T1000 (cell line): ENCODE measurements at places on chromosomes 4 and X.
A peak's percentile ranks its signal among the peaks of the same experiment; 100 is the strongest.

DNA sequence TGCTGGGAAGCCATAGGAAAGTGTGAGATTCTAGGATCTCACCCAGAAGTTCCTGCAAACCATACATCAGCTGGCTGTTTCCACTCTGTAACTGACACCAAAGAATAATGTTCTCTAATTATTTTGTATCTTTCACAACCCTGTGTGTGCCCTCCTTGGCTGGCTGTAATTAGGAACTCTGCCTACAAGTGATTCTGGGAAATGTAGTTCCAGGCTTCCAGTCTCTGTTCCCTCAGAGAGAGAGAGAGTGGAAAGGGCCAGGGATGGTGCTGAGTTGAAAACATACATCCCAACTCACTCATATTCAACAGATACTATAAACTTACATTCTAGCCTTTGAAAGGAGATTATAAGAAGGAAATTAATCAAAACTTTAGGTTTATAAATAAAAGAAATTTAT is 57.5 kb upstream of the C1QTNF7 start:
- no peak for DNase-seq

DNA sequence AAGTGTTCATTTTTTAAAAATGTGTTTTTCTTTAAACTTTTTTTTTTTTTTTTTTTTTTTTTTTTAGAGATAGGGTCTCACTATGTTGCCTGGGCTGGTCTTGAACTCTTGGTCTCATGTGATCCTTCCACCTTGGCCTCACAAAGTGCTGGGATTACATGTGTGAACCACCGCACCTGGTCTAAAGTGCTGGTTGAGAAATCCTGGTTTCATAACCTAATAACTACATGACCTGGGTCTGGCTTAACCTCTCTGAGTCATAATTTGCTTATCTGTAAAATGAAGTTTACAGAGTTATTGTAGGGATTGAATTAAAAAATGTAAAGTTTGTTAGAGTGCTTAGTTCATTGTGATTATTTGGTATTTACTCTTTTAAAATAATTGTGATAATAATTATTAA is 5.2 kb downstream of the HSD17B13 start:
- DNase-seq, result no peak

- DNase-seq, result no peak
Measured at GRCh38 chr4:57443308-57443707, 333.1 kb upstream of the IGFBP7 start.

DNA sequence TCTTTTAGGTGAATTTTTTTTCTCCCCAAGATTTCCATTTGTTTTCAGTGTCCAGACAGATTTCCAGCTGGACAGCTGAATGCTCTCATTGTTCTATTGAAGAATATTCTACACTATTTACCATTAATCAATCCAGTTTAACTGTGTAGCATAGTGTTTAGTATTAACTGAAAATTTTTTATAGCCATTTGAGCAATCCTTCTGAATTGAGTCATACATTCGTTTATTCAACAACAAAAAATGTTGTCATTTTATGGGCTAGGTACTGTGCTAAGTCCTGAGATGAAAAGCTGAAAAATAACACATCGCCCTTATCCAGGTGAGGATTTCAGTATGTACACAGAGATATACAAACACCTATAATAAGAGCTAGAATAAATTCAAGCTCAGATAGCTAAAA is 223.3 kb downstream of the COL25A1 start:
- DNase-seq, result no peak

DNA sequence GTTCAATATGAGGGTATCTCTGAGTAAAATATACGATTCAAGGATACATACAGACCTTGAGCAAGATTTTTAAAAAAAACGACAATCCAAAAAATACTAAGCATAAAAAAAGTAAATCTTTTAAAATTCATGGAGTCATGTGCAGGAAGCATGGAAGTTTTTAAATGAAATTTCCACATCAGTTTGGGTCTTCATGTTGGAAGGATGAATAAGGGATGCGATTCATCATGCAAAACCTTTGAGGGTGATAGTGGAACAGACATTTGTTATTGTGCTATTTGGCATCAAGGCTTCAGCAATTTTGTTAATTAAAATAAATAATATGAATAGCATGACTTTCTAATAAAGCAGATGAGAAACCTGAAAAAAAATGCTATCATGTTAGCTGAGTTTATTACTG is 815.0 kb upstream of the PCDH10 start:
- DNase-seq, result no peak

GRCh38 chr4:151114986-151115385 is 15.6 kb downstream of the RPS3A start:
- no peak for DNase-seq

DNA sequence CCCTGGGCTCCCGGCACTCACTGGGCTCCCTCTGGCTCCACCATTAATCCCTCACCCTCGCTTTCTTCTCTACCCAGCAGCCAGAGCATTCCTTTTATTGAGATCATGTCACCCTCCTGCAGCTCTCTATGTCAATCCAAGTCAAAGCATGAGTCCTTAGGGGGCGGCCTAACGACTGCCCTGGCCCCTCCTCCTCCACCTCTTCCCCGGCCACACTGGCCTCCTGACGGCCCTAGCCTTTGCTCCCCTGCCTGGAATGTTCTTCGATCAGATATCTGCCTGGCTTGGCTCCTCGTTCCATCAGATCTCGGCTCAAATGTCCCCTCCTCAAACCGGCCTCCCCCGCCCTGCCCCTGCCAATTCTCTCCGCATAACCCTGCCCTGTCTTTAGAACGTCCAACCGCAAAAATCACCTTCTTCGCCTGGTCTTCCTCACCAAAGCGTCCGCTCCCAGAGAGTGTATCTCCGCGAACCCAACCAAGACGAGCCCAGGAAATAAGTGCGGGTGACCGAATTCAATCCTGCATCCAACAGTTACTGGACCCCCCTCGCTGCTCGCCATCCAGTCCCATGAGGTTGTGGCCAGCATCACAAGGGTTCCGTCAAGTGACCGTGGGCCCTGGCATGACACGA is 722 bp upstream of the PNCK start:
- DNase-seq, result no peak

DNA sequence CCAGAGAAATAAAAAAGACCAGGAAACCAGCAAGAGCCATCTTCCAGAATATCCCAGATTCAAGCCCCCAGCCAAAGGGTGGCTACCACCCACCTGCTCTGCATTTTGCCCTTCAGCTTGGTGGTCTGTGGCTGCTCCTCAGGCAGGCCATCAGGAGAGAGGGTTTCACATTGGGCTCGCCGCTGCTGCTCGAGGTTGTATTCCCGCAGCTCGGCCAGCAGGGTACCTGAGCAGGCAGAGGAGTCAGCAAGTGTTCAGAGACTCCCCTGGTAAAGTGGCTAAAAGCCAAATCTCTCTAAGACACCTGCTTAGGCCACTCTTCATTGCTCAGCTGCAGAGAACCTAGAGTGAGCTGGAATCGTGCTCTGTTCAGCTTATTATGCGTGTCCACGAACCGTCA is 110.8 kb upstream of the HSD17B10 start:
- DNase-seq, result no peak

- DNase-seq, result peak; percentile 44
Measured at GRCh38 chr4:16253127-16253960, 27.1 kb upstream of the TAPT1 start.

DNA sequence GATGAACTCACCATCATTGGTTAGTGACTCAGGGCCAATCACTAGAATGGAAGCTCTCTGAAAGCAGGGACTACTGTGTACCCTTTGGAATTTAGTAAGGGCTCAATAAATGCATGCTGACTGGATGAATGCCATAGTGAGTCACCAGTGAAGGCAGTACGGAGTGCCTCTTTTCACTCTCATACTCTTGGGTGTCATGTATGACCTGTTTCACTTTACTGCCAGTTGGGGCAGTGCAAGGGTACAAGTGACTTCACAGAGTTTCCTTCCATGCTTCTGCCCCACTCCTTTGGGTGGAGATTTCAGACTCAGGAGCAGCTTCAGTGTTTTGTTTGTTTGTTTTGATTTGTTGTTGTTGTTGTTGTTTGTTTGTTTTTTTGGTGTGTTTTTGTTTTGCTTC is 57.7 kb downstream of the SOX3 start:
- no peak for DNase-seq

DNA sequence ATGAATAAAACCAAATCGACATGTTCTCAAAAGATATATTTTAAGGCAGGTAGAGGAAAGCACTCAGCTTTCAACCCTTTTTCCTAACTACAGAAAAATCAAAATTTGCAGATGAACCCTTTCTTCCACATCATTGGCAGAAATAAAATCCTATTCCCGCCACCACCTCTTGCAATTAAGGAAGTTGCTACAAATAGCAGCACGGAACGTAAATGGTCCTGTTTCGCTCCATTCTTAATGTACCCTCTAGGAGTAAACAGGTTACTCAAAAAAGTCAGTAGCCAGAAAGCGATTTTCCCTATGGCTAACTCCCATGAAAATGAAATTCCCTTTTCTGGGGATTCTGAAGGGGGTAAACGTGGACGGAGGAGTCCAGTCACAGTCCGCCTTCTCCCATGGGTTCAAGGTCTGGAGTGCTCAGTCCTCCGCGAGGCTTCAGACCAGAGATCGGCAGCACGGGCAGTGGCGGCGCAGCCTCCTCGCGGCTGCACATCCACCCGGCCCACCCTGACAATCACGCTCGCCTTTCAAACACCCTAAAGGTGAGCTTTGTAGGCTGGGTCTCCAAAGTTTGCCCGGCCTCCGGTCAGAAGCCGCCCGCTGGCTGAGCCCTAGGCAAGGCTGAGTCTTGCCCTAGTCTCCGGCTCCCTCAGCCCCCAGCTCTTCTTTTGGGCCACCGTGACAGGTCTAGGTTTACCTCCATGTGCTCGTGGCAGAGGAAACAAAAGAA is 1.8 kb downstream of the ATP11C start:
- DNase-seq, result no peak

- DNase-seq, result no peak
Measured at GRCh38 chrX:108438110-108438623, at the start of gene COL4A6. TSS of gene COL4A6 (minus strand) at chrX:108438422. CDS start at chrX:108438196, 226 bp downstream.

GRCh38 chr4:65999518-65999871 is 329.2 kb upstream of the EPHA5 start:
- DNase-seq, result no peak

- no peak for DNase-seq
Measured at GRCh38 chr4:11223311-11223710, 205.4 kb downstream of the HS3ST1 start.
